Activated naive CD8-positive, alpha-beta T cell treated with anti-CD3 and anti-CD28 coated beads, Interleukin-2, amount 50 U/mL, for 24 hours (primary cell): ENCODE measurements at places on chromosomes 4 and X.

DNA sequence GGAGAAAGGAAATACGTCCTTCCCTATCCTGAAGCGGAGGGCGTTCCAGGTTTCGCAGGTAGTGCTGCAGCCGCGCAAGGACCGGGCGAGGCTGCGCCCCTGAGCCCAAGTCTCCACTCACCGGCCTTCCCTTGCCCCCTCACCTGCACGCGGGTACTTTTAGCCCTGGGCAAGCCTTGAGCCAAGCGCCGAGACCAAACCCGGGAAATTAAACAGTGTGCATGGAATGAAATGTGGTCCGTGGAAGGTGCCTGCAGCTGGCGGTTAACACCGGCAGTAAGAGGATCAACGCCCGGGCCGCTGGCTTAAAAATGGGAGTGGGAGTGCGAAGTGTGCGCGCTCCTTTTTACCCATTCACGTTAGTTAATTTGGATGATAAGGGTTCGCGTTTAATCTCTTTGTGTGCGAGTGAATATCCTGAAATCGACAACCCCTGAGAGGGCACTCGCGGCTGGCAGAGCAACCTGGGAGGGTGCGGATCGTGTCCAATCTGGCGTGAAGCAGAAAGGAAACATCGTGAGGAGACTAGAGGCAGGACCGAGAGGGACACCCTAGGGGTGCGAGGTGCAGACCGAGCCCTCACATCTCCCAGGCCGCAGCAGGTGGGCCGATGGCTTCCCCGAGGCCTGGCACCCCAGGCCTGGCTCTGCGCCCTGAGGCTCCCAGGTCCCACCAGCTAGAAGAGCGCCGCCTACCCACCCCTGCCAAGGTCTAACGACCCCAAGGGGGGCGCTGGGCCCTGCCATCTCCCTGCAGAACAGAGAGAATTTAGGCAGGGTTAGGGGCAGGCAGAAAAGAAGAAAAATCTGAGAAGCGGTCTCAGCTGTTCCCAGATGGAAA is 2.0 kb upstream of the HELT start:
- no peak for DNase-seq

DNA sequence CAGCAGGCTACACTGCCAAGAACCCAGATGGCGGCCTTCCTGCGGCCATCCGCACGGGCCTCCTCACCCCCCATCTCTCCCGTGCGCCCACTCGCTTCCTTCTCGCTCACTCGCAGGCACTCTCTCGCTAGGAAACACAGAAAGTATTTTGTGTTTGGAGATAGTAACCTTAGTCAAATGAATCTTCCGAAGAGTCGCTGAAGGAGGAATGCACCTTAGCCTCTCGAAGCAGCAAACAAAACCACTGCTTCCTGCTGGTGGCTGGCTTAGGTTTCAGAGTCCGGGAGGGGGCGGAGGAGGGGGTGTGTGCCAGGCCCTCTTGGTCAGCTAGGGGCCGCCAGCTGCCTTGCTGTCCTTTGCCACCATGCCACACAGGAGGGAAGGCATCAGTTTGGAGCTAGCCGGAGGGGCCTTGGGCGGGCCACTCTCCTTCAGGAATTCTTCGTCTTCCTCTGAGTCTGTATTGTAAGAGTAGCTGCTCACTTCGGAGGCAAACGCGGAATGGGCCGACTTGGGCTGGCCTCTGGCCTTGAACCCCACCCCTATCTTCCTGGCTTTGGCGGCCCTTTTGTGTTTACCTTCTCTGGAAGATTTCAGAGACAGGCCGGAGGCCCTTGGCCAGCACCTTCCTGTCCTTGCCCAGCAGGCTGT is 73.2 kb upstream of the UCP1 start:
- no peak for DNase-seq

- no peak for DNase-seq
Measured at GRCh38 chrX:122046226-122046625, 998.8 kb downstream of the GLUD2 start.

DNA sequence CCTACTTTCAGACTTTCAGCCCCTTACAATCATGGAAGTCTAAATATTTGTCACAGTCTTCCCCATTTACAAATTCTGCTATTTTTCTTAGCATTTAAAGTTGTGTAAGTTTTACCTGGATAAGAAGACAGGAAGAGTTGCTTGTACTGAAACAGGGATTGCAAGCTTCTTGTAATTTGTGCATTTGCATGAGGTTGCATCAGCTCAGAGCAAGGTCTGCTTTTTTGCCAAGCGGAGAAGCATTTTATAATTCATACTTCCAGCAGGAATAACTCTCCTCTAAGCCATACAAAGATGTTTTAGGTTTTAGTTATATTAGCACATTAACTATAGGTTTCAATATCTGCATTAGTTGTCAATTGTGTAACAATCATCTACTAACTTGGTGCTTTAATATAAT is 922.0 kb upstream of the PABPC4L start:
- no peak for DNase-seq
